ENCODE measurements at places on chromosomes 7 and 10.
A peak's percentile ranks its signal among the peaks of the same experiment; 100 is the strongest.

GRCh38 chr7:39709768-39710311 lies 86.5 kb downstream of the RALA start:
- DNase-seq, result peak; percentile 35

DNA sequence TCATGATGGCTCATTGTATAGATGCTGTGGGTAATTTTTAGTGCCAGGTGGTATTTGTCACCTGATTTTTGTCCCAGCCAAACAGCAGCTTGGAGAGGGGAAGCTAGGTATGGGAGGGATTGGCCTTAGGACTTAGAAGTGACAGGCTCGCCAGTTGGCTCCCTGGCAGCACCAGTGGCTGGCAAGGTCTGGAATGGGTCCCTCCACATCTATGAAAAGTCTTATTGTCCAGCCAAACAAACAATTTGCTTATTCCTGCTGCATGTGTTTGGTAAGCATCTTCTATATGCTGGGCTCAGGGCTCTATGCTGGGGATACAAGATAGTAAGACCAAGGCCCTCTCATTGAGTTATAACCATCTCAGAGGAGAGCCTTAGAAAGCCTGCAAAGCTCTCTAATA lies 42.5 kb downstream of the SORCS3 start:
- DNase-seq, result no peak

DNA sequence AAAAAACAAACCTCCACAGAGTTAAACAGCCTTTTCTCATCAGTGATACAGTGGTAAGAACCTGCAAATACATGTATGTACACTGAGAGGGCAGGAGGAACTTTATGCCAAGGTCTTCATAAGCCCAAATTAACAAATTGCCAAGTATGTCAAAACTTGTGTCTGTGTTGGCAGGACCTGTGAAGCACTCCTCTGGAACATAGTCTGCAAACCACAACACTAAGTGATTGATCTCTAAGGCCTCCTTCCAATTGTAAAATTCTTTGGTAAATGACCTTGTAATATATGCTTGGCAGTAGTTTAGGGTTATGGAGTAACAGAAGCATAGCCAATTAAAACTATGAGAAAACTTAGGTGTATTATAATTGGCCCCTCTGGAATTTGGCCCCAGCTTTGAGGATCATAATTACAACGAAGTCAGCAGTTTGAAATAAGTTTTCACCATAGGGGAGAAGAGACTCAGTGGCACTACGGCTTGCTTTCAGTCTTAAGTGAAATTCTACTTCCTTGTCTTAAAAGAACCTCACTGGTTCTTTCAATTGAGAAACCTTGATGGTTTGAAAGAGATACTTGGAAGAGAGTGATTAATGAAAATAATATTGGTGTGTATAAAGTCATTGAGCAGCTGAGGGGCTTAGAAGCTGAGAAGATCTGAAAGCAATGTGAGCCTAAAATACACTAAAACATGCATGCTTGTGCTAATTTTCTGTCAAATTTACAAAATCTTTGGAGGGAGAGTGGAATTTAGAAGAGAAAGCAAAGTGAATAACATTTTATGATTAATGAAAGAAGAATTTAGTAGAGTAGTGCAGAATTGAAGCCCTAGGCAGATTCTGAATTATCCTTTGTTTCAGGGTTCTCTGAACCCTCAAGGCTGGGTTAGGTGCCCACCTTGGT lies 57.6 kb downstream of the CNNM2 start:
- no peak for DNase-seq

DNA sequence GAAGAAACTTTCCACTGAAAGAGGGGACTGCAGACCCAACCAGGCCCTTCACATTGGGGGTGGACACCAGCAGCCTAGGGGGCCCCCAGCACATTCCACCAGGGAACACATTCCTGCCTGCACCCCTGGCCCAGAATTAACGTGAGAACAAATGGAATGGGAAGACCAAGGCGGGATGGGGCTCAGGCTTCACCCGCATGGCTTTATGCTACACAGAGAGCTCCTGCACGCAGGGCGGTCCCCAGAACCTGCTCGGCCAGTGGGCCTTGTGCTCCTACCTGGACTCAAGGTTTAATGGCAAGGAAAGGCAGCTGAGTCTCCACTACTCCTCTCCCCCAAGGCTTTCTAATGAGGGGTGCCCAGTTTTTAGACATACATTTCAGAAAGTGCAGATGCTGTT lies 146.3 kb upstream of the GPR26 start:
- DNase-seq, result no peak

DNA sequence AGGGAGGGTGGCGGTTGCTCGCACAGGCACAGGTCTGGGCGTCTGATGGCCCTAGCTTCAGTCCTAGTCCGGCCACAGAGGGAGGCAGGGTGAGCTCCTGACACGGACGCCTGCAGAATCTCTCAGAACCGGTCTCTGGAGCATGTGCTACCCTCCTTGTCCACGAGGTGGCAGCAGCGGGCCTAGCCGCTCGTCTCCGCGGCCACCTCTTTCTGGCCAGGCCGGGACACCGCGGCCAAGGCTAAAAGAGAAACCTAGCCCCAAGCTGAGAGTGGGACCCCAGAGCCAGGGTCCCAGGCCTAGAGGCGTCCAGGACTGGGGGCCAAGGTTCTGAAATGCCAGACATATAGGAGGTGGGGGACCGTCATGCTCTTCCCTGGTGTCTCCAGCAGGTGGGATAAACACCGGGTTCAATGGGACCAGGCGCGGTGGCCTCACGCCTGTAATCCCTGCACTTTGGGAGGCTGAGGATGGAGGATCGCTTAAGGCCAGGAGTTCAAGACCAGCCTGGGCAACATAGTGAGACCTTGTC lies 3.2 kb upstream of the LAT2 start:
- no peak for DNase-seq

- DNase-seq, result no peak
Observed at GRCh38 chr10:49080965-49081364, 34.4 kb downstream of the VSTM4 start.

- DNase-seq, result no peak
Observed at GRCh38 chr7:151882734-151883133, 5.8 kb upstream of the PRKAG2 start.

- no peak for DNase-seq
Observed at GRCh38 chr10:17426263-17426750, 28.1 kb downstream of the ST8SIA6 start.

DNA sequence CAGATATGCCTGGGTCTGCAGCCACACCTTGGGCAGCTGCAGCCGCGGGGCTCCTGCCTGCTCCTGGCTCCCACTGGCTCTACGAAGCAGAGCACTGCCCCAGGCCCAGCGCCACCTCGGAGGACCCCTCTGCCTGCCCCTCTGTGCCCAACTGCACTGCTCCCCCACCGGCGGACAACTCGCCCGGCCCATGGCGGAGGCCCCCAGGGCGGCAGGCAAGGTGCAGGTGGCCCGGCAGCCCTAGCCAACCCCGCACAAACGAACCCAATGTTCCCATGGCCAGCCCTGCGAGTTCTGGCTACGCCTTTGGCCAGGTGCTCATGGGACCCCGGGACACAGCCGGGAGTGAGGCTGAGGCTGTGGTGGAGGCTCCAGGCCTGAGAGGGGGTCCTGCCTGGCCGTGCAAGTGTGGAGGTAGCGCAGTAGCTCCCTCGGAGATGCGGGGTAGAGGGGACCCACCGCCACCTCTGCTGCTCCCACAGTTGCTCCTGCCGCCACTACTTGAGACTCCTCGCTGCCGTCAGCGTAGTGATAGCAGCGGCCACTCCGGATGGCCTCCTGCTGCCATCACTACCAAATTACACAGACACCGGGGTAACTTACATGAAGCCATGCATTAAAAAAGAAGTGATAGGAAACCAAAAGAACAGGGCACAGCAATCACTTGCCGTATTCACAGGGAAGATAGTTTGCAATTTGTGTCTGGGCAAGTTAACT lies 97.3 kb upstream of the SP4 start:
- DNase-seq, result no peak

DNA sequence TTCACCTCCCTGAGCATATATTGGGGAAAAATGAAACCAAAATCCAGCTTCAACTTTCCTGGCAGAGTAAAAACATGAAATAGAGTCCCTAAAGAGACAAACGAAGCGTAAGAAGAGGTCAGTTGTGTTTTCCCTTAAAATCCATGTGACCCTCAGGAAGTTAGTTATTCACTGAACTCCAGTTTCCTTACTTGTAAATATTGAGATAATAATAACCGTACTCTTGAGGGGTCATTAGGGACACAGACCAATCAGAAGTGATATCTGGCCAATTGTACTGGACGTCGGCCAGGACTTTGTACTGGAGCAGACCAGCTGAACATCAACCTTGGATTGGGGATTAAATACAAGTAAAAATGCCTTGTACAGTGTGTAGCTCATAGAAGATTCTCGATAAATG lies 167.0 kb downstream of the GATA3 start:
- no peak for DNase-seq

- no peak for DNase-seq
Observed at GRCh38 chr10:27625452-27626211, 120.0 kb downstream of the MKX start.

DNA sequence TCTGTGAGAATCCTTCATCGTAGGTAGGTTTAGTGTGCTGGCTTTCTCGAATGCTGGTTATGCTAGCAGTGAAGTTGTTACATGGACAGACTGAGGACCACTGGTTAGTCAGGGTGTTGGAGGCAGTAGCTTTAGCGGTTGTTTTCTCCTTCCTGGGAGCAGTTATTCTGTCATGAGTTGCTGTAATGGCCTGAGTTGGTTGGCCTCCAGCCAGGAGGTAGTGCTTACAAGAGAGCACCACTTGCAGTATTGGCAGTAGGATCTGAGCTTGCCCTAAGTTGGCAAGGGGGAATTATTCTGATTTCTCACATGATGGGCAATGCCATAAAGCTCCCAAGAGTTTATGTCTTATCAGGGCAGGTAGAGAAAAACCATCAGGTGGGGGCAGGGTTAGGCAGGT lies 58.0 kb downstream of the IPMK start:
- DNase-seq, result no peak

All from pulmonary artery endothelial cell (primary cell).